Naive B cell (primary cell): ENCODE measurements at places on chromosomes 6 and 20. TPM values are rescaled to one million over a fixed set of nuclear protein-coding genes. Genes with fewer than 3 reads are reported as not detected.

GRCh38 chr6:144314562-144314961 lies 29.4 kb downstream of the UTRN start:
- H3K4me3 ChIP-seq = no peak overlapping the region
- peaks cover 13% of the 10 kb centered on the region for H3K4me1 ChIP-seq
- no peak overlapping the region for H3K27ac ChIP-seq
- DNase-seq = no peak
- H3K36me3 ChIP-seq = no peaks in the 10 kb centered on the region

GRCh38 chr6:170438402-170438753 lies 114.7 kb downstream of the PSMB1 start:
- no peak for DNase-seq
- H3K4me3 ChIP-seq = no peak overlapping the region
- peaks cover 12% of the 10 kb centered on the region for H3K4me1 ChIP-seq

RBPJL gene
- not detected for polyA plus RNA-seq

- H3K27ac ChIP-seq = no peak overlapping the region
- no peak overlapping the region for H3K4me3 ChIP-seq
- no peaks in the 10 kb centered on the region for H3K36me3 ChIP-seq
- peaks cover 37% of the 10 kb centered on the region for H3K27me3 ChIP-seq
- no peak for DNase-seq
- H3K4me1 ChIP-seq = no peaks in the 10 kb centered on the region
Observed at GRCh38 chr20:20215976-20216727, 151.8 kb upstream of the INSM1 start.

XRN2 gene
- 48.2 TPM for polyA plus RNA-seq

PACSIN1 gene
- polyA plus RNA-seq = not detected
